Endodermal cell (in vitro differentiated cells): ENCODE measurements at places on chromosomes 1 and 21. TPM values are rescaled to one million over a fixed set of nuclear protein-coding genes. Genes with fewer than 3 reads are reported as not detected.

- DNase-seq = no peak
- H3K4me1 ChIP-seq = peaks cover 10% of the 10 kb centered on the region
- peaks cover 68% of the 10 kb centered on the region for H3K36me3 ChIP-seq
- no peak overlapping the region for H3K4me3 ChIP-seq
- no peaks in the 10 kb centered on the region for H3K27me3 ChIP-seq
Observed at GRCh38 chr1:168096296-168097165, 40.2 kb downstream of the GPR161 start.

DNA sequence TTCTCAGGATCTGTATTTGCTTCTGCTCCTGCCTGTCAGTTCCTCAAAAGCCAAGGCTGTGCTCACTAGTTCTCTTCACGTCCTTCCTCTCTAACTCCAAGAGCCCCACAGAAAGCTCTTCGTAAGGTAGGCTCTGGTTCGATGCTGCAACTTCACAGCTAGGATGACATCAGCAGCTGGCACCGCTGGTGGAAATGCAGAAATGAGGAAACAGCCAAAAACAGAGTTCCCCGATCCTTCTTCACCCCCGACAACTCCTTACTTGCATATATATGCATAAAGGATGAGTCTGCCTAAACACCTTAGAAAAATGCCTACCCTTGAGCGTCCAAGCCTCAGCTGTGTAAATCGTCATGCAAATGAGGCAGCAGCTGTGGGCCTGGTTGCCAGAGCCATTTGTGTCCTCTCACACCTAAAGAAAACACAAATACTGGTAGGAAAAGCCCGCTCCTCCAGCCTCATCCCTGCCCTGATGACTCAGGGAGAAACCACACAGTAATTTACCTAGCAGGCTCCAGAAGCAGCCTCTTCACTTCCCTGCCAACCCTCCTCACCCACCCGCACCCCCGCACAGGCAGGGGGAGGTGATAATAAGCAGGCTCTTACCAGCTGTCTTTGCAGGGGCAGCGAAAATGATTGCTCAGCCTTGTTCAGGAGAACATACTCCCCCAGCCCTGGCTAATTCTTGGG, 28.2 kb downstream of the BATF3 start:
- peak; percentile 84 for DNase-seq
- no peak overlapping the region for H3K4me3 ChIP-seq
- peaks cover 33% of the 10 kb centered on the region for H3K4me1 ChIP-seq
- no peaks in the 10 kb centered on the region for H3K27me3 ChIP-seq
- H3K27ac ChIP-seq = no peak overlapping the region
- no peaks in the 10 kb centered on the region for H3K36me3 ChIP-seq

SERINC2 gene
- total RNA-seq = 25.9 and 26.4 TPM in 2 replicates

- H3K36me3 ChIP-seq = no peaks in the 10 kb centered on the region
- no peak overlapping the region for H3K4me3 ChIP-seq
- H3K27ac ChIP-seq = no peak overlapping the region
- DNase-seq = no peak
- H3K27me3 ChIP-seq = no peaks in the 10 kb centered on the region
Observed at GRCh38 chr21:18743531-18743930, 339.9 kb upstream of the TMPRSS15 start.

- DNase-seq = peak; percentile 49
- no peak overlapping the region for H3K4me3 ChIP-seq
- H3K27me3 ChIP-seq = peaks cover 3% of the 10 kb centered on the region
- H3K36me3 ChIP-seq = no peaks in the 10 kb centered on the region
- peaks cover 20% of the 10 kb centered on the region for H3K4me1 ChIP-seq
Observed at GRCh38 chr1:203511513-203511912, 17.6 kb downstream of the OPTC start.

GRCh38 chr1:4147509-4147908, 247.4 kb upstream of the C1orf174 start:
- no peak for DNase-seq
- no peaks in the 10 kb centered on the region for H3K4me1 ChIP-seq
- H3K27me3 ChIP-seq = no peaks in the 10 kb centered on the region
- H3K27ac ChIP-seq = peak overlapping the region; percentile 58
- H3K36me3 ChIP-seq = no peaks in the 10 kb centered on the region
- H3K4me3 ChIP-seq = no peak overlapping the region

CHAF1B gene
- total RNA-seq = 7.1 to 27.1 TPM (median 26.6 TPM) in 3 replicates

LCK gene
- 4.4 and 6.6 TPM in 2 replicates for total RNA-seq

GRCh38 chr1:208531003-208531750, 287.0 kb upstream of the PLXNA2 start:
- no peak overlapping the region for H3K27ac ChIP-seq
- H3K4me1 ChIP-seq = peaks cover 29% of the 10 kb centered on the region
- no peaks in the 10 kb centered on the region for H3K36me3 ChIP-seq
- H3K4me3 ChIP-seq = no peak overlapping the region
- DNase-seq = peak; percentile 44
- no peaks in the 10 kb centered on the region for H3K27me3 ChIP-seq

- H3K36me3 ChIP-seq = no peaks in the 10 kb centered on the region
- no peaks in the 10 kb centered on the region for H3K27me3 ChIP-seq
- DNase-seq = no peak
- H3K4me1 ChIP-seq = no peaks in the 10 kb centered on the region
- no peak overlapping the region for H3K4me3 ChIP-seq
Observed at GRCh38 chr1:226588484-226588883, 39.9 kb downstream of the STUM start.

DNA sequence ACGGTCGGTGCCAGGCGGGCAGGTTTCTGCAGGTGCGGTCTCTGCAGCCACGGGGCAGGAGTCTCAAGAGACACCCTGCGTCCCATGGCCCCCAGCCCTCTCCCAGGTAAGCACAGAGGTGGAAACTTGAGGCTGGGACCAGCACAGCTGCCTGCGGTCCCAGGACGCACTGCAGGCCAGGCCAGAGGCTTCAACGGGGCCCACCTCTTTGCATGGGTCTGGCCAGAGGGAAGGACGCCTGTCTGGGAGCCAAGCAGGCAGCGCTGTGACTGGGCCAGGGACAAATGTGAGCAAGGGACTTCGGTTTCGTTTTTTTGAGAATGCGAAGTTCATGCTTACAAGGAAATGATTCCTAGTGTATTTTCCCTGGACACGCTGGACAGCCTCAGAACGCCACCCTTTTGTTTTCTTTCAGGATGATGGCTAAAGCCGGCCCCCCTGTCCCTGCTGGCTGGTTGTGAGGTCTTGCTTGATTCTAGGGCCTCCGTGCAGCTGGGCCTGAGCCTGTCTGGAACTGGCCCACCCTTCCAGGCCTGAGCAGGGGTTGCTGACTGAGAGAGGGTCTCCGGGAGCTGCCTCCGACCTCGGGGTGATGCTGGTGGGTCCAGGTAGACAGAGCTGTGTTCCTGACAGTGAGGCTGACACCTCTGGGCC, 38.3 kb downstream of the MORN1 start:
- no peak overlapping the region for H3K4me3 ChIP-seq
- no peaks in the 10 kb centered on the region for H3K27me3 ChIP-seq
- no peak for DNase-seq
- H3K27ac ChIP-seq = peak overlapping the region; percentile 16
- no peaks in the 10 kb centered on the region for H3K4me1 ChIP-seq

DNA sequence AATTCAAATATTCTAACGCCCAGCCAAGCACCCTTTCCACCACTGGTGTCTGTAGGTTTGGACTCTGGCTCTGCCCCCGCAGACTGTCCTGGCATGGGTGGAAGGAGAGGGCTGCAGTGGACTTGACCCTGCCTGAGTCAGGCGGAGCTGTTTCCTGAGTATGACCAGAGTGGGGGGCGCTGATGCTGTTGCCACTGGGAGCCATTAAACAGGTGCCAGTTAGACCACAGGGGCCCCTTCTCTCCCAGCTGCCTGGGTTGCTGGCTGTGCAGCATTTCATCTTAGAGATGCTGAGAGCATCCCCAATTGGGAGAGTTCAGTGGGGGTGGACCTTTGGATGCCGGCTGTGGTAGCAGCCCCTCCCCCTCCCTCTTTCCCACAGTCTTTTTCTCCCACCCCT, 539.5 kb downstream of the MATN1 start:
- H3K4me1 ChIP-seq = no peaks in the 10 kb centered on the region
- no peak overlapping the region for H3K4me3 ChIP-seq

DNA sequence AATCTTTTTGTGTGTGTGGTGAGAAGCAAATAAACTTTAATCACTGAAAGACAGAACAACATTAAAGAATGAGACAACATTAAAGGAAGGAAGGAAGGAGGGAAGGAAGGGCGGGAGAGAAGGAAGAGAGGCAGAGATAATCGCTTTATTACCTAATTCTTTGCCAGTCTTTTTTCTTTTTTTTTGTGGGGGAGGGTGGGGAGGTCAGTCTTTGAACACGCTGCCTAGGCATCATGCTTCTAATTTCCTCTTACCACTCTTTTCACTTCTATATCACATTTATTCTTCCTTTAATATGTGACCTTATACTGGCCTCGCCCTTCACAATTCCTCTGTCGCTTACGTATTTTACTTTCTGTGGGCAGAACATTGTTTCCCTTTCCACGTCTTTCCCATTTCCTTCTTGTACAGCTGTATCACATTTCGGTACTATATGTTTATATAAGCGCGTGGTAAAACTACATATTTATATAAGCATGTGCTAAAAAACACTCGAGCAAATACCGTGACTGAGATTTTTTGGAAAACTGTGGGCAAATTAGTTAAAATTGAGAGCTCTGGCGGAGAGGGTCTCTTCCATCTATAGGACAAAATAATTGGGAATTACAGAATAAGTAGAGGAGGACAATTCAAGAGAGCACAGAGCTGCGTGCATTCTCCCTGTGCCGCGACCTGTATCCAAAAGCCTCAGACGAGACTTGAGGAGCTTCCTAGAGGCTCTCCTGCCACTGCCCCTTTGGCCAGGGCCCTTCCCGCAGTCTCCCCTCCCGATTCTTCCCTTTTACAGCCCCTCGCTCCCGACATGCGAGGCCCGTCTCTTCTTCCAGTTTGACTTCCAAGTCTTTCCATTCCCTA, 823 bp upstream of the PRKAA2 start:
- H3K36me3 ChIP-seq = no peaks in the 10 kb centered on the region
- no peaks in the 10 kb centered on the region for H3K4me1 ChIP-seq
- DNase-seq = no peak
- peaks cover 40% of the 10 kb centered on the region for H3K27me3 ChIP-seq

CCDC30 gene
- 5.3 to 6.4 TPM (median 6.2 TPM) in 3 replicates for total RNA-seq

CELA2A gene
- total RNA-seq = not detected in 2 replicates

GLMN gene
- 27.2 and 29.3 TPM in 2 replicates for total RNA-seq

DNA sequence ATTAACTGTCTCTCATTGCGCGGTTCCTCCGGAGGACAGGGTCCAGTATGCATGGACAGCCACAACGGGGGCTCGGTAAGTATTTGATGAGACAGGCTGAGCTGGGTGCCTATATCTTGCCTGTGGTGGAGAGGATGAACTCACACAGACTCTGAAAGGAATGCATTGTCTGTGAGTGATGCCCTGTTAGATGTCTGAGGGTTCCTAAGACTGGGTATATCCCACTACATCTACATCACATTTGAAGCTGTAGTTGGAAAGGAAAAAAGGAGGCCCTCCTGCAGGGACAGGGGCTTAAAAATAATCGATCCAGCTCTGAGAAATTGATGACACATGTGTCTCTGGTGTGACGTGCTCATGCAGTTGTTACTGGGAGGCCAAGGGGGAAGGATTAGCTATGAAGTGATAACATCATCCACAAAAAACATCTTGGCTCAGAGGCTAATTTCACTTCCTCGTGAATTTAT, 1.9 kb downstream of the ADARB1 start:
- DNase-seq = peak; percentile 41
- H3K36me3 ChIP-seq = no peaks in the 10 kb centered on the region
- no peak overlapping the region for H3K27ac ChIP-seq

- H3K27me3 ChIP-seq = no peaks in the 10 kb centered on the region
- H3K36me3 ChIP-seq = no peaks in the 10 kb centered on the region
- no peak overlapping the region for H3K27ac ChIP-seq
- no peak for DNase-seq
- no peaks in the 10 kb centered on the region for H3K4me1 ChIP-seq
Observed at GRCh38 chr1:160741092-160741501, 2.0 kb downstream of the SLAMF7 start.

KRTAP13-2 gene
- not detected in 3 replicates for total RNA-seq

- H3K4me3 ChIP-seq = no peak overlapping the region
- DNase-seq = no peak
- H3K4me1 ChIP-seq = no peaks in the 10 kb centered on the region
Observed at GRCh38 chr1:38418195-38419030, 371.8 kb upstream of the POU3F1 start.

GRCh38 chr1:178126741-178127185, 32.9 kb downstream of the RASAL2 start:
- H3K4me1 ChIP-seq = no peaks in the 10 kb centered on the region
- H3K27ac ChIP-seq = no peak overlapping the region
- no peaks in the 10 kb centered on the region for H3K36me3 ChIP-seq
- DNase-seq = no peak
